ENCODE measurements at places on chromosomes 5 and 9.

- no peak for DNase-seq
Measured at GRCh38 chr5:151058891-151059489, 21.8 kb downstream of the TNIP1 start.

- no peak for DNase-seq
Measured at GRCh38 chr5:25090854-25091253, 446.1 kb upstream of the CDH10 start.

DNA sequence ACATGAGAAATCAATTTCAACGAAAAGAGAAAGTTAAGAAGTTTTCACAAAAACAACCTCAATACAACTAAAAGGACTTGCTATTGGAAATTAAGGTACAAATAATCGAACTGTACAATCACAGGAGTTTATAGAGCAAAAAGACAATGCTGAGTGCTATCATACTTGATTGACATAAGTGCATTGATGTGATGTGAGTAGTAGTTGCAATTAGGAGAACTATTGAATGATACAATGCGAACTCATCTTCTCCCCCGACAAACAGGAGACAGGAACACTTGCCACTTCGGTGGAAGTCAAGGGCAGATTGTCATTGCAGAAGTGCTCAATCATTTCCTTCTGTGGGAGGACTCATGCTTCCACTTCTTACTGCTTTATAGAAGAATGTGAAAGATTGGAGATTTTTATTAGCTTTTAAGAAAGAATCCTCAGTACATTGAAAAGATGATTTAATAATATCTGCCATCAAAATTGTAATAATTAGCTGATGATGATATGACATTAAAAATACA lies 276.6 kb upstream of the MPDZ start:
- no peak for DNase-seq

- no peak for DNase-seq
Measured at GRCh38 chr5:133925269-133925668, 43.2 kb downstream of the C5orf15 start.

- DNase-seq: no peak
Measured at GRCh38 chr5:32265902-32266301, 46.8 kb downstream of the MTMR12 start.

- no peak for DNase-seq
Measured at GRCh38 chr5:90379652-90380051, 29.9 kb downstream of the CETN3 start.

DNA sequence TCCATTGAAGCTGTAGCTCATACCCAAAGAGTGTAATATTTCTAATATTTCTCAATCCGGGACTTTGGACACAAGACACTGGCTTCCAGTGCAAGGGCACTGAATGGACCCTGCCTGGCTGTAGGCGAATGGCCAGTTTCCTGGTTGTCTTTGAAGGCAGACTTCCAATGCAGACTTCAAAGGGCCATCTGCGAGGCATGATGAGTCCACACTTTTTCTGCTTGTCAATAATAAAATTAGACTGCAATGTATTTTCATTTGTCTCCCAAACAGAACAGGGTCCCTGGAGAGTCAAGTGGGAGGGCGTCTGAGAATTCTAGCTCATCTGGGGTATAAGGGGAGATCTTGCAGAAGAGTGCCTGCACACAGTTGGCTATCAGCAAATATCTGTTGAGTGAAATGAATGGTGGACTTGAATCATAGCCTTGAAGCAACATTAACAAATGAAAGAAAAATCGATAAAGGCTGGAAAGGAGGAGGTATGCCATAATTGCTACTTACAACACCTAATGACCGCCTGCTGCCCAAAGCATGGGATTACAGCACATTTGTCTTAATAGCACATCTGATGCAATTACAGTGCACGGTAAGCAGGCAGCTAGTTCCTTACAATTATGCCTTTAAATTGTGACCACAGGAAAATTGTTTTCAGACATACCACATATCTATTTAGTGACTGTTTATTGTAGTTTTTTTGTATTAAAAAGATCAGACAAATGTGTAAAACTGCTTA lies 137.5 kb downstream of the ARHGEF28 start:
- DNase-seq: no peak

DNA sequence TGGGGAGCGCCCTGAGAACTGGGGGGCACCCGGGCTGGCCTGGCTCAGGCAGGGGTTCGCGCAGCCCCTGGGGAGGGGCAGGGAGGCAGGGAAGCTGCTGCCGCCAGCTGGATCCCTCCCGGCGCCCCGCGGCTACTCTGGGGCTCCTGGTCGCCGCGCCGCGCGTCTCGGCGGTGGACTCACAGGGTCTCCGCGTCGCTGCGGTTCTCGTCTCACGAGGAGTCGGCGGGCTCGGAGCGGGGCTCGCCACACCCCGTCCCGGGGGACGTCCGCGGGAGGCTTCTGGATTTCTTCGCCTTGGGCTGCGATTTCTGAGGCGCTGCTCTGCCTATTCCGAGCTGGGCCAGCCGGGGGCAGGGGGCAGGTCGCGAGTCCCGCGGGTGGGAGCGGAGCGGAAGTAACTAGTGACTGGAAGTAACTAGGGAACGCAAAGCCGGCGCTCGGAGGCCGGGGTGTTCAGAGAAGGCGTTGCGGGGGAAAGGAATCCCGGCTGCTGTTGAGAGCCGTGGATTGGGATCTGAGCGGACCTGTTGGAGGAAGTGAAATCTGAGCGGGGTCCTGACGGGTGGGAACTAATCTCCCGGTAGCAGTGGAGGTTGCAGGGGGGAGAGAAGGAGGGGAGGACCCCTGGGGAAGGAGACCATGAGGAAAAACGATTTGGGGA lies 511 bp downstream of the CYSTM1 start:
- peak; percentile 68 for DNase-seq

DNA sequence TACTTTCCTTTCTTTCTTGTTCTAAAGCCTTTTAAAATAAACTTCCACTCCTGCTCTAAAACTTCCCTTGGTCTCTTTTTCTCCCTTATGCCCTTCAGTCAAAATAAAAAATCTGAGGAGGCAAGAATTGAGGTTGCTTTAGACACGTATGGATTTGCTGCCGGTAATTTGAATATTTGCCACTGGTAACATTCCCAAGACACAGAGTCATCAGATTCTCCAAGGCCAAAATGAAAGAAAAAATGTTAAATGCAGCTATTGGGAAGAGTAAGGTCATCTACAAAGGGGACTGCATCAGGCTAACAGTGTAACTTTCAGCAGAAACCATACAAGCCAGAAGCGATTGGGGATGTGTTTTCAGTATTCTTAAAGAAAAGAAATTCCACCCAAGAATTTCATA lies 311.1 kb downstream of the CDH18 start:
- DNase-seq: no peak

GRCh38 chr9:122797316-122798063 lies 2.4 kb upstream of the OR1K1 start:
- no peak for DNase-seq

- no peak for DNase-seq
Measured at GRCh38 chr5:77214151-77214550, 3.7 kb downstream of the PDE8B start.

DNA sequence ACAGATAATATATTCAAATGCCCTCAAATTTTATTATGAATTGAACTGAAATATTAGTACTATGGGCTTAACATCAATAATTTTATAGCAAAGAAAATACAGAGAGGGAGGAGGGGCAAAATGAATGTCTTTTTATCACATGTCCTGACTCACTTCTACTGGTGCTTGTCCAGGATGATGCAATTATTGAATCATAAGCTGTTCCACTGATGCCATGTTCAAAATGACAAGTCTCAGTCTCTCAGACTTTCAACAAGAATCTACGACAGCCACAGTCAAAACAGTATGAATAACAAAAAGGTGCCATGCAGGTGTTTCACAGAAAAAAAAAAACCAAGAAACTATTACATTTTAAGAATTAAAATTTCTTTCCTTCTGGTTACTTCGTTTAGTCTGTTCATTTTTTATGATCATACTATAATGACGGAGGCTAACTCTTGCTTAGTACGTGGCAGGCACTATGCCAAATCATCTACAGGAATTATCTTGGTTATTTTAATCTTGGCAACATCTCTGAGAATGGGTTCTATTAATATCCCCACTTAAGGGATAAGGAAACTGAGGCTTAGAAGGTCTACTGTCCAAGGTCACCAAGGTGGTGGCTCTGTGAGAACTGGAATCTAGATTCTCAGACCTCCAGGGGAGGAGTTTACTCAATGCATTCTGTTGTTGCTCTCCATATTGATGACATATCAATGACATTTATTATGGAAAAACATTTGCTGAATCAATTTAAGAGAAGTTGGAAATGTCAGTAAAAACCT lies 61.5 kb downstream of the NR3C1 start:
- peak; percentile 42 for DNase-seq

- DNase-seq: no peak
Measured at GRCh38 chr5:53501054-53501453, 20.6 kb downstream of the FST start.

DNA sequence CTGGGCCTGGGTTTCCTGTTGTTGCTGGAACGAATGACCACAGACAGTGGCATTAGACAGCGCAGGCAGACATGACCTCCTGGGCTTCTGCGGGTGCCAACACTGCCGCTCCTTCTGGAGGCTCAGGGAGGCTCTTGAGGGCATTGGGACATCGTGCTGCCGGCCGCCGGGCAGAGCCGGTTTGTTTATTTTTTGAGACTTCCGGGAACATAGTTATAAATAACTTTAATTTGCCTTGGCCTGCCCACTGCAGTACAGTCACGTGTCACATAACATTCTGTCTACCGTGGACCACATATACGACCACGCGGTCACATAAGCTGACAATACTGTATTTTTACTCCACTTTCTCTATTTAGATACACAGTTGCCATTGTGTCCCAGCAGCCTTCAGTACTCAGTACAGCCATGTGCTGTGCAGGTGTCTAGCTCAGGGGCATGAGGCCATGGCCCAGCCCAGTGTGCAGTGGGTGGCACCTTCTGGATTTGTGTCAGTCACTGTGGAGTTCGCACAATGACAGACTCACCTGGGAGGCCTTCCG lies 8.2 kb upstream of the TOR4A start:
- DNase-seq: no peak

GRCh38 chr5:87268126-87268969 lies 665 bp downstream of the RASA1 start:
- peak; percentile 74 for DNase-seq

- peak; percentile 58 for DNase-seq
Measured at GRCh38 chr9:131627648-131628458, 82.5 kb downstream of the PRRT1B start.

GRCh38 chr5:61817472-61818326 lies 485.6 kb downstream of the ZSWIM6 start:
- DNase-seq: no peak

All from activated CD4-positive, alpha-beta T cell treated with anti-CD3 and anti-CD28 coated beads, Interleukin-2, Interleukin-6, amounts not matched to agents 100 ng/mL and 50 ng/mL, durations not matched to agents 16 hours and 8 hours (primary cell).